SK-N-SH treated with all-trans-retinoic acid at 6 μM for 48 hours (cell line): ENCODE measurements at places on chromosomes 12 and 14.
A peak's percentile ranks its signal among the peaks of the same experiment; 100 is the strongest.

GRCh38 chr12:67154901-67155300 is 114.3 kb upstream of the CAND1 start:
- ATAC-seq: no peak

GRCh38 chr14:105986894-105987284 is 460.5 kb downstream of the TMEM121 start:
- ATAC-seq: no peak

DNA sequence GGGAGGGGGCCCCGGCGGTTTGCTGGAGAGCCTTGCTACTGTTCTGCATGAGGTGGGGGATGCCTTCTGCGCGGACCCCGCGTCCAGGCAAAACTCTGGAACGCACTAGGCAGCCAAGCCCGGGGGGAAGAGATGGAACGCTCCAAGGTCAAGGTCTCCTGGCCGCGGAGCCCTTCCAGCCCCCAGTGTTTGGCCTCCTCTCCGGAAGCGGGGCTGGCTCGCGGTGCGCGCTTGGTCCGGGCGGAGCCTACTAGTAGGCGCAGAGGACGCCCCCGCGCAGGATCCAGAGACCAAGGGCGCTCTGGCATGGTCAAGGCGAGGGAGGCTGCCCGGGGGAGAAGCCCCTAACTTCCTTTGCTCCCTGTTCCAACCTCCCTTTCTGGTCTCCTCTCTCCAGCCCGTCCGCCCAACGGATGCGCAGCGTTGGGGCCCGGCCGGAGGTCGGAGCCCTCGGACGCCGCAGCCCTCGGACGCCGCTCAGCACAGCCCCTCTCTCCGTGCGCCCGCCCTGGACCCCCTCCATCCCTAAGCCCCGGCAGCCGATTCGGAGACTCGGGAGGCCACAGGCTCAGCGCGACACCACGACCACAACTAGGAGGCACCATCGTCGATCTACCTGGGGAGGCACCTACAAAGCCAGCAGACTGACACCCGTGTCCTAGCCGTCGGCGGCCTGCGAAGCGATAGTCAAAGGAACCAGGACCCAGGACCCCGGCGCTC is 669 bp upstream of the KCNK13 start:
- peak; percentile 11 for ATAC-seq

DNA sequence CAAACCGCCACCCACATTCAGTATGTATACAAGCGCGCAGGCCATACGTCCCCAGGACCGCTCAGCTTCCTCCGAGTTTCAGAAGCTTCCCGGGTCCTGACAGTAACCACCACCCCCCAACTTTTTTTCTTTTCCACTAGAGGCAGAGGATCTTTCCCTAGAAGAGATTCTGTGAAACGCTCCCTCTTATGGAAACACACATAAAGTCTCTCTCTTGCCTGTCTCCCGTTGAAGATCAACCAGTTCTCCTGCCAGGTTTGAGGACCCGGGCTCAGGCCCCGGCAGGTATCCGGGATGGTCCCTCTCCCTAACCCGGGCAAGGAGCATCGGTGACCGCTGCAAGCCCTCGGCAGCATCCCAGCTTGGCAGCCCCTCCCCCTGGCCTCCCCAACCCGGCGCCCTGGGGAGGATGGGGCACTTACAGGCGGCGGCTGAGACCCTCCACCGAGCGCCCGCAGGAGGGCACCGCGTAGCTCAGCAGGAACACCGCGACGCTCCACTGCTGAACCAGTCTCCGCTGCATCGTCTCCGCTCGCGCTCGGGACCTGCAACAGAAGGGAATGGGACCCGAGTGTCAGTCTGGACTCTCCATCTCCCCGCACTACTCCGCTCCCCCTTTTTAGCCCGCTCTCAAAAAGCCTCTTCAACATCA is 3.4 kb downstream of the PTHLH start:
- peak; percentile 62 for ATAC-seq

DNA sequence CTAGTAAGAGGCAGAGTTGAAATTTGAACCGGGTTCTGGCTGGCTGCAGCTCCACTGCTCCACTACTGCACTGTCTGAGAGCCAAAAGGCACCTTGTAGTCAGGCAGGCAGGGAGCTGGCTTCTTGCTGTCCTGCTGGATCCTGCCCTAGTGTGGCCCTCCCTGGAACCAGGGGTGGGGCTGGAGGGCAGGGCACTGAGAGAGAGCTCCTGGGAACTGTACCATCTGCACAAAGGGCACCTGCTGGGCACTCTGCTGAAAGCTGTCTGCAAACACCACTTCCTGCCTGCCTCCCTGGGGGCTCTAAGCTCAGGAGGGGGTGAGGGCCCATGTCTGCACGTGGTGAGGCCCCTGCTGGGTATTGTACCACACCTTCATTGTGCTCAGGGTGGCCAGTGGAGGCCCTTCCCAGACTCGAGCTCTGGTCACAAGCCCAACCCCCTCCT is 19.0 kb upstream of the TCL1B start:
- ATAC-seq: no peak

DNA sequence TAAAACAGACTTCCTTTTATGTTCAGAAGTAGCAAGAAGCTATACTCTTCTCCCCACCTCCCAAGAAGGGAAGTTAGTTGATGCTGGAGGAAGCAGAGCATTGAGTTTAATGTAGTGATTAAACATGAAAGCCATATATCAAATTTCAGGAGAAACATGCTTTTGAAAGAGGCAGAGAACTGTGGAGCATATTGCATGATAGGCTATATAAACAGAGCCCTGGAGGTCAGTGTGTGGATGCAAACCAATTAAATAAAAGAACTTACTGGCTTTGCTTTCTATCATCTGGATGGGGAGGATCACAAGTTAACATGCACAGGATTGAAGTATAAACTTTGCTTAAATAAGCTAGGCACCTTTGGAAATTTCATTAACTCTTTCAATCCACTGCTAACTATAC is 94.1 kb downstream of the MSRB3 start:
- ATAC-seq: 0 out of 3 replicates have a peak, but pooled peaks have one; percentile 19

- no peak for ATAC-seq
These were observed 28.6 kb downstream of the SOAT2 start for GRCh38 chr12:53131844-53132243.

DNA sequence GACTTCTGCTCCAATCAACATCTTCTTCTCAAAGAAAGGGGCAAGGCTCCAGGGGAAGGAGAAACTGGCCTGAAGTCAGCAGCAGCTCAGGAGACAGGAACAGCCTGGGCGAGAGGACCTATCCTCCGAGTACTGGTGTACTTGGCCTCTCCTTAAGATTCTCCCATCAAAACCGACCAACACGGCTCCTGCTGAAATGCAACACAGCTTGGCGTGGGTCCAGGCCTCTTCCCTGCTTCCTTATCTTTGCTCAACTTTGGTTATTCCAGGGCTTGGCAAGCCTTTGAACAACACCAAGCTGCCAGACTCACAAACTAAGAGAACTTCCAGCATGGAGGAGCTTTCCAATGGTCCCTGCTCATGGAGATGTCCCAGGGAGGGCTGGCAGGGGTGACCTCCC is 377.4 kb downstream of the BCL11B start:
- no peak for ATAC-seq

- ATAC-seq: no peak
These were observed 263.9 kb downstream of the LRIG3 start for GRCh38 chr12:58656254-58657009.

- ATAC-seq: peak; percentile 61
These were observed 12.5 kb downstream of the NAA25 start for GRCh38 chr12:112096070-112096469.
